ENCODE measurements at places on chromosomes 11 and 22.

- DNase-seq: no peak
These were observed 468.2 kb downstream of the MIAT start for GRCh38 chr22:27125539-27125938.

GRCh38 chr22:36873614-36874308, 13.0 kb downstream of the NCF4 start:
- peak; percentile 19 for DNase-seq

GRCh38 chr11:112877581-112877980, 83.6 kb upstream of the NCAM1 start:
- peak; percentile 92 for DNase-seq

- DNase-seq: no peak
These were observed 303.6 kb downstream of the SBF2 start for GRCh38 chr11:9990221-9990973.

DNA sequence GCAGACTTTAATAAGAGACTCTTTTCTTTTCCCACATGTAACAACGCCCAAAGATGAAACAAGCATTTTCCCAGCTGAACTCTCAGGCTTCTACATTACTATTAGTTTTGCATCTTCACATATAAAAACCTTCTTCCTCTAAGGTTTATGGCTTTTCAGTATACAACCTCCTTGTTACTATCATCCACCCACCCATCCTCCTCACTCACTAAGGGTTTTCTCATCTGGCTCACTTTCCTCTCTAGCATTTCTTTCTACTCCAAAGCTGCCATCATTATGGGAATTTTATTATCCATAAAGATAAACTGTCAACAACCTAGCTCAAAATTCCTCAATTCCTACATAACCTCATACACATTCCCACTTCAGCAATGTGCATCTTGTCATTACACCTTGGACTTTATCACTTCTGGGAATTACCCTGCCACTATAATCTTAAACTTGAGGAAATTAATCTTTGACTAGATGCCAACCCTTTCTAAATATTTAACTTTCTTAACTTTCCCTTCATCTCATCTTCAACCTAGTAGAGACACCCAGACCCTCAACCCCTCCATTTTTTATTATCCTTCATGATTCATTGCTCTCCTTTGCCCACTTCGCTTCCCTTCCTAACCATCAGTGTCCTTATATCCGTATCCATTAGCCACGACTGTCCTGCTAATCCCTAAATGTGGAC, 30.9 kb downstream of the MTMR2 start:
- no peak for DNase-seq

DNA sequence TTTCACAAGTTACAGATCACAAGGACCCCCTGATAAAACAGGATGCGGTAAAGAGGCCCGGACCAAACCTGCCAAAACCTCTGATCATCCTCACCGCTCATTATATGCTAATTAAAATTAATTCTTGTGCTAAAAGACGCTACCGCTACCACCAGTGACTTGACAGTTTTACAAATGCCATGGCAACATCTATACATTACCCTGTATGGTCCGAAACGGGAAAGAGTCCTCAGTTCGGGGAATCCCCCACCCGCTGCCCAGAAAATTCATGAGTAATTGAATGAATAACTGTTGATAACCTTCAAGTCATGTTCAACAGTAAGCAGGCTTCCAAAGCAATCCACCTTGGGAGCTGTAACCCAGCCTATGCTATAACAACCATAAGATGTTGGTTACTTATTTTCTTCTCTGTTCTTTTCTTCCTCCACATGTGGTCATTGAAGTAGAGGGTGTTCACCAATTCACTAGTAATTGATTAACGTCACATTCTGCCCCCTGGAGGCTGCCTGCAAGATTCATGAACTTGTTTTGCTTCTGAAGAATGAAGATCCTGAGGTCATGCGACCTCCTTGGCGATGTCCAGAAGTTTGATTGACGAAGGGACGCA, 20.6 kb downstream of the APOBEC3H start:
- peak; percentile 55 for DNase-seq

Data from NCI-H69 (cell line).